ENCODE measurements at places on chromosomes 2 and 18.

- DNase-seq, result no peak
Measured at GRCh38 chr2:102096103-102096502, 46.4 kb upstream of the IL1R1 start.

- DNase-seq, result no peak
Measured at GRCh38 chr2:121613774-121614173, 35.5 kb downstream of the CLASP1 start.

DNA sequence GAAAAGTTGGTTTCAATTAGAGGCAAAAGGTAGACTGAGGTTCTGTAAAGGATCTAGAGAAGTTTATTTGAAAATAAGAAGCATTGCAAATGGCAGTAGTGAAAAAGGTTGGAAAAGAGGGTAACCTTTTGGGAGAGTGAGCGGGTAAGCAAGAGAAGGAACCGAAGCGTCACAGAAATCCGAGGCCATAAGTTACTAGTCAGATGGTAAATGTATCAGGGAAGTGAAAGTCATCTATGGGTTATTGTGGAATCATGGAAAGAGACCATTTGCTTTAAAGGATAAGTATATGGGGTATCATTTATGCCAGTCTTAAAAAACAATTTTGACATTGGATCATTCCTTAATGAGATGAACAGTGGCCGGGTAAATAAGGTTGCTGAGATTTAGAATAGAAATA lies 30.5 kb downstream of the EML4 start:
- no peak for DNase-seq

DNA sequence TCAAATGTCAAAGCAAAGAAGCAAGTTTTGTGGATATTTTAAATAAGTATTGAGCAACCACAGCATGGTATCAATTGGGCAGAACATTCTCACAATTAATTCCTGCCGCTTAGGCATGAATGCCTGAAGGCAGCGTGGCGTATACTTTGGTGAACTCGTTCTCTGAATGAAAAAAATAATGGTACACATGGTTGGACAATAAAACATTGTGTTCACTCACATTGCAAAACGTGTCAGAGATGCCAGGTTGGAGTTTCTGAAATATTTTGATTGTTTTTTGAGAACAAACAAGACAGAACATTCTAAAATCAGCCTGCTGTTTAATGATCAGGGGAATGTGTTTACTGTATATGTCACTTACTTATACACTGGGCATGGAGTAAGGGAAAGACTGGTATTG lies 254.2 kb downstream of the CDH2 start:
- DNase-seq, result no peak

GRCh38 chr2:235382179-235382578 lies 111.7 kb upstream of the AGAP1 start:
- no peak for DNase-seq

- DNase-seq, result no peak
Measured at GRCh38 chr2:19857806-19858205, 44.0 kb downstream of the TTC32 start.

DNA sequence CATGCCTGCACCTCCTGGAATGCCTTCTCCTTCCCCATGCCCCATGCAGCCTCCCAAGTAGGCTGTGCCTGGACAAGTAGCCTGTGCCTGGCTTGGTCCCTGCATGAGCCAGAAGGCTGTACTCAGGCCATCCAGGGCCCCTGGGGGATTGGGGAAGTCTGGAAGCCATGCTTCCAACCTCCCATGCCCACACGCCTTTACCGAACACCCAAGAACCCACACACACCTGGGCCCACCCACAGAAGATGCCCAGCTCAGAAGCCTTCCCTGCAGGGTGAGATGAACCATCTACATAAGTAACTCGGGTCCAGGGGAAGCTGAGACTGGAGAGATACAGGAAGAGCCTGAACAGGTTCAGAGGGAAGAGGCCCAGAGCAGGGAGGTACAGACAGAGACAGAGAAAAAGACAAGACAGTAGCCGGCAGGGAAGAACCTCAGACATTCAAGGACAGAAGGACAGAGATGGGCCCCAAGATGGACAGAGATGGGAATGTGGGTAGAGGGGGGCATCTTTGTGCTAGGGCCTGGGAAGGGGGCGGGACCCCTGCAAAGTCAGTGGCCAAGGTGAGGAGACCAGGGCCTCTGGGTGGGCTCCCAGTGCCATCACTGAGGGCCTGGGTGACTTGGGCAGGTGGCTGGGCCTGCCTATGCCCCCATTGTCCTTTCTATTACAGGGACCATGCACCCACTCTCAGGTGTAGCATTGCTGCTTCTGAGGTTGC lies 4.3 kb downstream of the BIN1 start:
- no peak for DNase-seq

All from NCI-H526 treated with DMSO at 0.1 percent for 48 hours (cell line).